Fibroblast of the aortic adventitia (primary cell): ENCODE measurements at places on chromosomes 13 and 19.

DNA sequence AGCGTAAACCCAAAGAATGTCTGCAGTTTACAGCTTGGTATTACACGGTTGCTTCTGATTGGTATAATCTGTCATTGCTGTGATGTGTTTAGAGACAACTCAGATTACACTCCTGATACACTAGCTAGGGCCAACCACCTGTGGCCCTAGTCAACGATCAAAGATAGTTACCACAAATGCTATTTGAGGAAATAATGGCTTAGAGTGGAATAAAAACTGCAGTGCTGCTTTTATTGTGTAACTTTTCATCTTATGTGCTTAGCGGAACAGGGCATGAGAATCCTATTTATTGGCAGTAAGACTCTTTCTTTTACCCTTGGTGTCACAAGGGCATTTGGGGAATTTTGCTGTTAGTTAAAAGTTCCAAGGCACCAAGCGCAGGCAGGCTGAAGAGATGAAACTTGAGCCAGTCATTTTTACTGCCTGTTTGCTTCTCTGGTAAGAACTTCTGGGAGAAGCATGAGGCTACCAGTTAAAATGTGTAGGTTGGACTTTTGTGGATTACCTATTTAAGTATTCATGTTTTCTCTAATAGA lies 363.3 kb downstream of the KCNRG start:
- no peak for DNase-seq

DNA sequence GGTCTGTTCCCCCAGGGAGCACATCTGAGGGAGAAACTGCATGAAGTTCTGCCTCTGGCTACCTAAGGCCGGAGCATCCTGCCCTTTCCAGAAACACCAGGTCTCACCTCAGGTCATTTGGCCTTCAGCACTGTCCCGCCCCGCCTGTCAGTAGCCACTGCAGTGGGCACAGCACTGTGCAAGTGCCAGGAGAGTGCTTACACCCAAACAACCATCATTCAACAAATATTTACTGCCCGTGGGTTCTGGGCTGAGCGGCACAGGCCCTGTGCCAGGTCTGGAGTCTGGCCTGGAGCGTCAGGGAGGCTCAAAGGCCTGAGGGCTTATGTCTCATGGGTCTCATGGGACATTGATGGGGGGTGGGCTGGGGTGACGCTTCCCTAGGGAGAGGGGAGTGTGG lies 2.8 kb downstream of the USF2 start:
- no peak for DNase-seq

GRCh38 chr13:100090861-100091260 lies 2.0 kb downstream of the PCCA start:
- DNase-seq = no peak

GRCh38 chr13:76024151-76024550 lies 388.0 kb downstream of the LMO7 start:
- no peak for DNase-seq

GRCh38 chr13:31166591-31166990 lies 4.9 kb upstream of the HSPH1 start:
- no peak for DNase-seq

DNA sequence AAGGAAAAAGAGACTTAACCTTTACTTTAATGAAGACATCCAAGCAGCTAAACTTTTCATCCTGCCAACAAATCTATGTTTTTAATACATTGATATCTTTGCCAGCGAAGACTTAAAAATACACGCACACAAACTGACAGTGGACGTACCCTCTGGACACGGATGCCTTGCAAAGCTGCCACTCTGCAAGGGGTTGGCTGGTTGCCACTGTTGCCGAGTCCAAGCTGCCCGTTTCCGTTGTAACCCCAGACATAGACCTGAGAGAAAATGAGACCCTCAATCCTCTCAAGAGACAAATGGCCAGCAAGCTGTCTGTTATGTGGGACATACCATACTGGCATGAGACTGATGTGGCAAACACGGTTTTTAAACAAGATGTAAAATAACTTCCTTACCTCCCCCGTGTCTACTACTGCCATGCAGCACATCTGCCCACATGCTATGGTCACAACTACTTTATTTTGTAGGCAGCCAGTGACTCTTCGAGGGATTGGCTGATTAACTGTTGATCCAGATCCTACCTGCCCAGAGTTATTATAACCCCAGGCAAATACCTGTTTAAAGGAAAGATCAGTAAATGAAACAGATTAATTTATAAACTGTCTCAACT lies 21.2 kb downstream of the RCBTB2 start:
- DNase-seq = no peak
